Body of pancreas (tissue), 4 donors: ENCODE measurements at places on chromosomes 1 and 21. TPM values are rescaled to one million over a fixed set of nuclear protein-coding genes. Genes with fewer than 3 reads are reported as not detected.
A peak's percentile ranks its signal among the peaks of the same experiment; 100 is the strongest.

- H3K4me3 ChIP-seq, result no peak overlapping the region
- DNase-seq, result no peak
- H3K27ac ChIP-seq, result no peak overlapping the region
- no peaks in the 10 kb centered on the region for H3K27me3 ChIP-seq
- no peaks in the 10 kb centered on the region for H3K36me3 ChIP-seq
These were observed 221.5 kb downstream of the RERE start for GRCh38 chr1:8595941-8596340.

- DNase-seq, result no peak
- no peaks in the 10 kb centered on the region for H3K27me3 ChIP-seq
- H3K36me3 ChIP-seq, result no peaks in the 10 kb centered on the region
- H3K27ac ChIP-seq, result no peak overlapping the region
- no peak overlapping the region for H3K4me3 ChIP-seq
- H3K4me1 ChIP-seq, result no peaks in the 10 kb centered on the region
These were observed 26.1 kb downstream of the KCNJ15 start for GRCh38 chr21:38282921-38283320.

DNA sequence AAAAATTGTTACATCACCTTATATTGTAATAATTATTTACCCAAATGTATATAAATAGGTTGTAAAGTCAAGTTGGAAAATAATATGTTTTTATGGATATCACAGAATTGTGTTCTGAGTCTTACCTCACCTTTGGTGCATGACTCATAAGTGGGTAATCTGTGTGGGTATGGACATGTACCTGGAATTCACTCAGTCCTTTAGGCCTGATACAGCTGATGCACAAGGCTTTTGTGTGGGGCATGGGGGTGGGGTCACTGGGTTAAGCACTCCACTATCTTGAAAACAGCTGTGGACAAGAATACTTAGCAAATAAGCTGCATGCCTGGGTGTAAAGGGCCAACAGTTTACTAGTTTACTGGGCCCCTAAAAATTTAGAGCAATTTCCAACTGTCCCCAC, 34.4 kb downstream of the INKA2 start:
- H3K27me3 ChIP-seq, result no peaks in the 10 kb centered on the region
- H3K36me3 ChIP-seq, result no peaks in the 10 kb centered on the region
- DNase-seq, result no peak
- no peak overlapping the region for H3K4me3 ChIP-seq
- H3K4me1 ChIP-seq, result no peaks in the 10 kb centered on the region
- no peak overlapping the region for H3K27ac ChIP-seq

GRCh38 chr1:225890346-225891228, 1.6 kb upstream of the LEFTY1 start:
- DNase-seq, result peak; percentile 66
- H3K4me1 ChIP-seq, result peaks cover 67% of the 10 kb centered on the region
- H3K27me3 ChIP-seq, result no peaks in the 10 kb centered on the region
- H3K4me3 ChIP-seq, result no peak overlapping the region
- H3K36me3 ChIP-seq, result no peaks in the 10 kb centered on the region
- peak overlapping the region; percentile 93 for H3K27ac ChIP-seq

GRCh38 chr21:46027851-46028493, 46.4 kb downstream of the COL6A1 start:
- no peaks in the 10 kb centered on the region for H3K36me3 ChIP-seq
- H3K4me1 ChIP-seq, result no peaks in the 10 kb centered on the region
- no peak for DNase-seq
- H3K27ac ChIP-seq, result no peak overlapping the region
- no peaks in the 10 kb centered on the region for H3K27me3 ChIP-seq

DNA sequence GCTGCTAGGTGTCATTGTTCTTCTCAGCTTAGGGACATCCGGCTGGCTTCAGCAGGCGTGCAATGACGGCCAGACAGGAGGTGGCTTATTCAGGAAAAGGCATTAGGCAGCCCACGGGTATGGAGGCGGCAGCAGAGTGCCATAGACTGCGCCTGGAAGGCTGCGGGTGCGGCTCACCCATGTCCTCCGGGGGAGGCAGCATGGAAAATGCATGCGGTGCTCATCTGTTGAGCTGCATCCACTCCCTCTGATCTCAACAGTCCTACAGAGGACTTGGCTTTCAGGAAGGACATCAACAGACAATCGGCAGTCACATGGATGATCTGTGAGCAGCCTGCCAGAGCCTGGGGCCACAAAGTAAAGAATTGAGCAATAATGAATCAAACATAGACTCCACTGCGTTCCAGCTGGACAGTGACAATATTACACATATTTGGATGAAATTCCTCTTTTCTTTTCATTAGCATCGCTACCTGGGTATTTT, 42.9 kb downstream of the UMODL1 start:
- no peak overlapping the region for H3K27ac ChIP-seq
- no peak for DNase-seq
- no peaks in the 10 kb centered on the region for H3K27me3 ChIP-seq
- H3K36me3 ChIP-seq, result no peaks in the 10 kb centered on the region
- no peak overlapping the region for H3K4me3 ChIP-seq

GRCh38 chr21:34635307-34635706, 20.4 kb upstream of the RCAN1 start:
- H3K27ac ChIP-seq, result no peak overlapping the region
- no peak for DNase-seq
- H3K36me3 ChIP-seq, result no peaks in the 10 kb centered on the region

GRCh38 chr1:183270541-183271141, 84.6 kb downstream of the LAMC2 start:
- no peak for DNase-seq
- H3K36me3 ChIP-seq, result no peaks in the 10 kb centered on the region
- H3K4me3 ChIP-seq, result no peak overlapping the region

DNA sequence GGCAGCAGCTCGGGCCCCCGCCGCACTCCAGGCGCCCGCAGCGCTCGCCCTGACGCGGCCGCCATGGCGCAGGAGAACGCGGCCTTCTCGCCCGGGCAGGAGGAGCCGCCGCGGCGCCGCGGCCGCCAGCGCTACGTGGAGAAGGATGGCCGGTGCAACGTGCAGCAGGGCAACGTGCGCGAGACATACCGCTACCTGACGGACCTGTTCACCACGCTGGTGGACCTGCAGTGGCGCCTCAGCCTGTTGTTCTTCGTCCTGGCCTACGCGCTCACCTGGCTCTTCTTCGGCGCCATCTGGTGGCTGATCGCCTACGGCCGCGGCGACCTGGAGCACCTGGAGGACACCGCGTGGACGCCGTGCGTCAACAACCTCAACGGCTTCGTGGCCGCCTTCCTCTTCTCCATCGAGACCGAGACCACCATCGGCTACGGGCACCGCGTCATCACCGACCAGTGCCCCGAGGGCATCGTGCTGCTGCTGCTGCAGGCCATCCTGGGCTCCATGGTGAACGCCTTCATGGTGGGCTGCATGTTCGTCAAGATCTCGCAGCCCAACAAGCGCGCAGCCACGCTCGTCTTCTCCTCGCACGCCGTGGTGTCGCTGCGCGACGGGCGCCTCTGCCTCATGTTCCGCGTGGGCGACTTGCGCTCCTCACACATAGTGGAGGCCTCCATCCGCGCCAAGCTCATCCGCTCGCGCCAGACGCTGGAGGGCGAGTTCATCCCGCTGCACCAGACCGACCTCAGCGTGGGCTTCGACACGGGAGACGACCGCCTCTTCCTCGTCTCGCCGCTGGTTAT, 2.8 kb downstream of the KCNJ9 start:
- peaks cover 14% of the 10 kb centered on the region for H3K27me3 ChIP-seq
- H3K36me3 ChIP-seq, result no peaks in the 10 kb centered on the region
- H3K4me3 ChIP-seq, result no peak overlapping the region
- no peak overlapping the region for H3K27ac ChIP-seq
- H3K4me1 ChIP-seq, result peaks cover 15% of the 10 kb centered on the region

- no peak for DNase-seq
- no peaks in the 10 kb centered on the region for H3K27me3 ChIP-seq
- no peaks in the 10 kb centered on the region for H3K36me3 ChIP-seq
- H3K27ac ChIP-seq, result no peak overlapping the region
These were observed 3.2 kb upstream of the DENND1B start for GRCh38 chr1:197778366-197778945.

Gene ARTN
- total RNA-seq, result 1.3 TPM

- H3K27me3 ChIP-seq, result no peaks in the 10 kb centered on the region
- peaks cover 20% of the 10 kb centered on the region for H3K4me1 ChIP-seq
- no peaks in the 10 kb centered on the region for H3K36me3 ChIP-seq
- DNase-seq, result no peak
- H3K4me3 ChIP-seq, result no peak overlapping the region
These were observed 131.9 kb upstream of the C1orf105 start for GRCh38 chr1:172288581-172288980.

GRCh38 chr1:154191990-154192461, at the start of gene TPM3:
Gene TPM3 (minus strand): TSS chr1:154192100. CDS start chr1:154192018, 82 bp downstream.
- H3K27ac ChIP-seq, result peak within 1 kb of the TSS; percentile 58
- peaks cover 63% of the 10 kb centered on the region for H3K4me1 ChIP-seq
- no peak within 1 kb of the TSS for H3K4me3 ChIP-seq
- no peaks in the 10 kb centered on the region for H3K27me3 ChIP-seq
- no peak for DNase-seq
- no peaks in the 10 kb centered on the region for H3K36me3 ChIP-seq

GRCh38 chr1:231216498-231216897, 24.5 kb upstream of the GNPAT start:
- no peaks in the 10 kb centered on the region for H3K27me3 ChIP-seq
- no peaks in the 10 kb centered on the region for H3K36me3 ChIP-seq
- no peak overlapping the region for H3K4me3 ChIP-seq
- H3K27ac ChIP-seq, result no peak overlapping the region
- peaks cover 7% of the 10 kb centered on the region for H3K4me1 ChIP-seq

DNA sequence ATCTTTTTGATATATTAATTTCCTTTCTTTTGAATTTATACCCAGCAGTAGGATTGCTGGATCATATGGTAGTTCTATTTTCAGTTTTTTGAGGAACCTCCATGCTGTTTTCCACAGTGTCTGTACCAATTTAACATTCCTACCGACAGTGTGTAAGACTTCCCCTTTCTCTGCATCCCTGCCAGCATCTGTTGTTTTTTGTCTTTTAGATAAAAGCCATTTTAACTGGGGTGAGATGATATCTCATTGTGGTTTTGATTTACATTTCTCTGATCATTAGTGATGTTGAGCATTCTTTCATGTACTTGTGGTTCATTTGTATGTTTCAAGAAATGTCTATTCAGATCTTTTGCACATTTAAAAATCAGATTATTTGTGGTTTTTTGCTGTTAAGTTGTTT, 62.4 kb upstream of the STUM start:
- no peaks in the 10 kb centered on the region for H3K27me3 ChIP-seq
- H3K36me3 ChIP-seq, result no peaks in the 10 kb centered on the region
- DNase-seq, result no peak
- H3K4me1 ChIP-seq, result peaks cover 5% of the 10 kb centered on the region
- no peak overlapping the region for H3K4me3 ChIP-seq

DNA sequence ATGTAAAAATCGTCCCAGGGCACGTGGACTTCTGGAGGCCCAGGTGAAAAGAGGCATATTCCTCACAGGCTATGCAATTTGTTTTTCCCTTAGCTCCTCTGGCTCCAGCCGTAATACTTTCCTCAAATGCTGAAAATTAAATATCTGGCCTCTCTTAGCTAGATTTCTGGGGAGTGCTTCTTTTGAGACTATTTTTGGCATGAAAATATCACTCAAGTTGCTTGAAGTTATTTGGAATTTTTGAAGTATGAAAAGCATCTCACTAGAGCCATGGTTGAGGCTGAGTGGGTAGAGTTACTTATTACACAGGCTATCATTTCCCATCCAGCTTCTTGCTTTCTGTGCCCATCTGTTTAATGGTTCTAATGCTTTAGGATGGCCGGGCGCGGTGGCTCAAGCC, 59.7 kb downstream of the MYOM3 start:
- no peaks in the 10 kb centered on the region for H3K4me1 ChIP-seq
- no peak for DNase-seq
- H3K4me3 ChIP-seq, result no peak overlapping the region
- H3K27ac ChIP-seq, result no peak overlapping the region
- no peaks in the 10 kb centered on the region for H3K27me3 ChIP-seq
- H3K36me3 ChIP-seq, result no peaks in the 10 kb centered on the region

- no peaks in the 10 kb centered on the region for H3K4me1 ChIP-seq
- no peaks in the 10 kb centered on the region for H3K36me3 ChIP-seq
- no peak overlapping the region for H3K4me3 ChIP-seq
- no peak for DNase-seq
- no peak overlapping the region for H3K27ac ChIP-seq
These were observed 19.1 kb downstream of the COL24A1 start for GRCh38 chr1:86137436-86137835.

DNA sequence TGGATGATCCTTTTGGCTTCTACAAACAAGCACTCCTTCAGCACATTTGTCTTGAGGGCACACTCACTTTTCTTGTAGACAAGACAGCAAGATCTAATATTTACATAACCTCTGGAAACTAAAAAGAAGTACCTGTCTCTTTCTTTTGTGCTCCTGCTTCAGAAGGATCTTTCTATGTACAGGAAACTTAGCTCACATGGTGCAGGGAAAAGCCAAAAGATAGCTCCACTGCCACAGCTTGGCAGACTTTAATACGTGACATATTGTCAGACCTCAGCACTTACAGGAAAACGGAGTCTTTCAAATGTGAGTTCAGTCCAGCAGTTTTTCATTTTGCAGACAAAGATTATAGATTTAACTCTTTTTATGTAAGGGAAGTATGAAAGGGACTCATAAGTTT, 225.5 kb upstream of the SAMSN1 start:
- peaks cover 14% of the 10 kb centered on the region for H3K4me1 ChIP-seq
- no peak overlapping the region for H3K27ac ChIP-seq
- H3K36me3 ChIP-seq, result no peaks in the 10 kb centered on the region
- H3K4me3 ChIP-seq, result no peak overlapping the region
- peak; percentile 16 for DNase-seq

DNA sequence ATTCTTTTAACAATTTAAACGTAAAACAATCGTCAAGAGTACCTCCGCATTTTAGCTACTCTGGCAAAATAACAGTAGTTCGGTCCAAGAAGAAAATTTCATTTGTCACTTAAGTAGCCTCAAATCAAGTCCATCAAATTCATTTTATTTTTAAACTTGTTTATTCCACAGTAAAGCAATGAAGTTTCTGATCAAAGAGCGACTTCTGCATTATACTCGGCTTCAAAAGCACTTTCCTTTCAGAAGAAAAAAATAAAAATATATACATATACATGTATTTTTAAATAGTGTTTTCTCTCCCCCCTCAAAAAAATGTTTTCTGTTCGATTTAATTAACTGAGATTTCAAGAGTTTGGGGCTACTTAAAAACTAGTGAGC, 115.0 kb downstream of the RERE start:
- DNase-seq, result no peak
- H3K36me3 ChIP-seq, result no peaks in the 10 kb centered on the region
- peaks cover 56% of the 10 kb centered on the region for H3K4me1 ChIP-seq
- no peaks in the 10 kb centered on the region for H3K27me3 ChIP-seq
- H3K4me3 ChIP-seq, result peak overlapping the region; percentile 69

DNA sequence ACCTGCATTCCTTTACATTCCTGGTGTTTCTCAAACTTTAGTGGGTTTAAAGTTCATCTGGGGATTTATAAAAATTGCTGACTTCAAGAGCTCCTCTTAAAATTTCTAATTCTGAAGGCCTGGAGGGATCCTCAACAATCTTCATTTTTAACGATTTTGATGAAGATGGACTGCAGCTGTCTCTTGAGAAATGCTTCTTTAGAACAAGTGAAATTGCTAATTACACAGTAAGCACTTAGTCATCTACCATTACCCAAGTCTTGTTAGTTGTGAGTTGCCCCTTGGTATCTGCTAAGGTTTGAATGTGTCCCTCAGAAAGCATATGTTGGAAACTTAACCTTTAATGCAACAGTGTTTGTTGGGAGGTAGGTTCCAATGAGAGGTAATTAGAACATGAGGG, 163.7 kb downstream of the LTN1 start:
- H3K27ac ChIP-seq, result no peak overlapping the region
- H3K4me3 ChIP-seq, result no peak overlapping the region
- H3K4me1 ChIP-seq, result no peaks in the 10 kb centered on the region
- DNase-seq, result no peak
- no peaks in the 10 kb centered on the region for H3K27me3 ChIP-seq

Gene LAX1
- total RNA-seq, result not detected

- H3K27ac ChIP-seq, result no peak overlapping the region
- no peaks in the 10 kb centered on the region for H3K36me3 ChIP-seq
- H3K4me1 ChIP-seq, result peaks cover 17% of the 10 kb centered on the region
- H3K4me3 ChIP-seq, result no peak overlapping the region
These were observed 19.6 kb downstream of the PEX14 start for GRCh38 chr1:10494418-10494753.
